Mesendoderm (in vitro differentiated cells): ENCODE measurements at places on chromosomes 16 and 17.
A peak's percentile ranks its signal among the peaks of the same experiment; 100 is the strongest.

DNA sequence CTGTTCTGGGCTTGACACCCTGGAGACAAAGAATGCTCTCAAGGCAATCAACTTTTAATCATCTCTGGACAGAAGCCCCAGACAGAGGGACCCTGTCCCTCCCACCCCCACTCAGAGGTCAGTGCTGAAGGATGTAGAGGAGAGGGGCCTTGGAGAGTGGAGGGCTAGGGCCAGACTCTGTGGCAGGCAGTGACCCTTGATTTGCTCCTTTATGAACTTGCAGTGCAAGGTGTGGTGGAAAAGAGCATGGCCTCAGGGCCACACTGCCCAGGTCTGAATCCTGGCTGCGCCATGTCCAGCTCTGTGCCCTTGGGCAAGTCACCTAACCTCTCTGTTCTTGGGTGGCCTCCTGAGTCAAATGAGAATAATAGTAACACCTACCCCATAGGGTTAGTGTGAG is 134.3 kb downstream of the TMEM132E start:
- no peak for DNase-seq
- no peak overlapping the region for H3K4me3 ChIP-seq
- no peaks in the 10 kb centered on the region for H3K27me3 ChIP-seq
- no peak overlapping the region for H3K27ac ChIP-seq
- H3K4me1 ChIP-seq, result no peaks in the 10 kb centered on the region

- no peaks in the 10 kb centered on the region for H3K27me3 ChIP-seq
- no peaks in the 10 kb centered on the region for H3K36me3 ChIP-seq
- H3K4me1 ChIP-seq, result no peaks in the 10 kb centered on the region
- H3K4me3 ChIP-seq, result no peak overlapping the region
Measured at GRCh38 chr17:33593991-33594390, 300.9 kb upstream of the ASIC2 start.

- H3K27me3 ChIP-seq, result no peaks in the 10 kb centered on the region
- no peak overlapping the region for H3K27ac ChIP-seq
- DNase-seq, result no peak
- H3K36me3 ChIP-seq, result no peaks in the 10 kb centered on the region
- no peaks in the 10 kb centered on the region for H3K4me1 ChIP-seq
- H3K4me3 ChIP-seq, result no peak overlapping the region
Measured at GRCh38 chr17:6986676-6987075, 9.2 kb upstream of the ALOX12 start.

DNA sequence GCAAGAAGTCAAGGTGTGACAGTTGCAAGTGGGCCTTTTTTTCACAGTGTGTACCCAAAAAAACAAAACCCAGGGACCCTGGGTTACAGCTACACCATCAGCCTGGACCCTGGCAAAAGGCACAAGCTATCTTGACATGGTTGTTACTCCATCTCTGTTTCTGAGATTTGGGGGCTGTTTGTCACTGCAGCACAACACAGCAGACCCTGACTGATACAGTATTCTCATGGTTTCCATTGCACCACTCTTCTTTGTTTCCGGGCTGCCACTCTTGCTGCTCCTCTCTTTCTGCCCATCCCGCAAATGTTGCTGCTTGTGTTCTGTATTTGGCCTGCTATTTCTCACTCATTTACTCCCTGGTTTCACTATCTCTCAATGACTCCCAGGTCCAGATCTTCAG is 55.2 kb downstream of the C16orf78 start:
- DNase-seq, result no peak
- H3K27me3 ChIP-seq, result no peaks in the 10 kb centered on the region
- no peak overlapping the region for H3K27ac ChIP-seq
- H3K4me1 ChIP-seq, result no peaks in the 10 kb centered on the region
- H3K36me3 ChIP-seq, result no peaks in the 10 kb centered on the region

- H3K36me3 ChIP-seq, result no peaks in the 10 kb centered on the region
- H3K27ac ChIP-seq, result no peak overlapping the region
- no peak overlapping the region for H3K4me3 ChIP-seq
- no peak for DNase-seq
- no peaks in the 10 kb centered on the region for H3K27me3 ChIP-seq
Measured at GRCh38 chr17:58170622-58171021, 3.8 kb downstream of the OR4D2 start.

DNA sequence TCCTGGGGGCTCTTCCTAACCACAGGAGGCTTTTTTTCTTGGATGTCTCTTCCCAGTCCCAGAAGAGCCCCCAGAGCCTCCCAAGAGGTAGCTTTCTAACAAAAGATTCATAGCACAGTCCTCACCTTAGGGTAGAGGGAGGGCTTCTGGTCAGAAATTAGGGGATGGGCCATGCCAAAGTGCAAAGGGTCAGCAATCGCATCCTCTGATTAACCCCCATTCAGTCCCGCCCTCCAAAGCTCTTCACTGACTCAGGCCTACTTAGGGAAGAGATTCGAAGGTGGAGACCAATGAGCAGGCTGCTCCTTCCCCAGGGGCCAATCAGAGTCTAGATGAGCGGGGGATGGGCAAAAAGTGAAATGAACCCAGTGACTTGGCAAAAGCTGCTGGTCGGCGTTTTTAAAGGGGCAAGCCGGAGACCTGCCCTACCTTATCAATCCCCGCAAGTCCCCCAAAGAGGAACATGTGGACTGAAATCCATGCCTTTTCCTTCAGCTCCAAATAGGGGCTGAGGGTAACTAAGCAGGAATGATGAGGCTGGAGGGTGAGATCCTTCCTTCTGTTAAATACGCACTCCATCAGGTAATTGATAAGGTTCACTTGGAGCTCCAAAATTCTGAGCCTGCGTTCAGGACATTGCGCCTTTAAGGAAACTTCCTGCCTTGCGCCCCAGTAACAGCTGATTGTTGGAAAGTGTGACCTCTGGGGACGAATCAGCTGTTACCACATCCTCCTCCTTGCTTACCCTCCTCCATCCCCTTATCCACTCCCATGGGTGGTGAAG is 6.9 kb upstream of the TLCD2 start:
- H3K27me3 ChIP-seq, result no peaks in the 10 kb centered on the region
- peak overlapping the region; percentile 99 for H3K27ac ChIP-seq
- H3K4me3 ChIP-seq, result peak overlapping the region; percentile 67
- DNase-seq, result peak; percentile 100

- no peak overlapping the region for H3K4me3 ChIP-seq
- no peak overlapping the region for H3K27ac ChIP-seq
- no peaks in the 10 kb centered on the region for H3K4me1 ChIP-seq
- H3K36me3 ChIP-seq, result no peaks in the 10 kb centered on the region
- H3K27me3 ChIP-seq, result peaks cover 8% of the 10 kb centered on the region
- DNase-seq, result no peak
Measured at GRCh38 chr16:56197192-56197992, 6.1 kb downstream of the GNAO1 start.

GRCh38 chr17:32931686-32932085 is 3.7 kb downstream of the TMEM98 start:
- no peak overlapping the region for H3K4me3 ChIP-seq
- H3K4me1 ChIP-seq, result peaks cover 9% of the 10 kb centered on the region
- no peak overlapping the region for H3K27ac ChIP-seq
- peaks cover 6% of the 10 kb centered on the region for H3K36me3 ChIP-seq
- no peaks in the 10 kb centered on the region for H3K27me3 ChIP-seq

GRCh38 chr16:21302898-21303528 is 24.9 kb upstream of the CRYM start:
- peaks cover 3% of the 10 kb centered on the region for H3K4me1 ChIP-seq
- H3K36me3 ChIP-seq, result no peaks in the 10 kb centered on the region
- H3K27ac ChIP-seq, result no peak overlapping the region
- peak; percentile 11 for DNase-seq

GRCh38 chr16:2827374-2827791 is 2.7 kb upstream of the ZG16B start:
- no peak overlapping the region for H3K4me3 ChIP-seq
- H3K36me3 ChIP-seq, result no peaks in the 10 kb centered on the region

DNA sequence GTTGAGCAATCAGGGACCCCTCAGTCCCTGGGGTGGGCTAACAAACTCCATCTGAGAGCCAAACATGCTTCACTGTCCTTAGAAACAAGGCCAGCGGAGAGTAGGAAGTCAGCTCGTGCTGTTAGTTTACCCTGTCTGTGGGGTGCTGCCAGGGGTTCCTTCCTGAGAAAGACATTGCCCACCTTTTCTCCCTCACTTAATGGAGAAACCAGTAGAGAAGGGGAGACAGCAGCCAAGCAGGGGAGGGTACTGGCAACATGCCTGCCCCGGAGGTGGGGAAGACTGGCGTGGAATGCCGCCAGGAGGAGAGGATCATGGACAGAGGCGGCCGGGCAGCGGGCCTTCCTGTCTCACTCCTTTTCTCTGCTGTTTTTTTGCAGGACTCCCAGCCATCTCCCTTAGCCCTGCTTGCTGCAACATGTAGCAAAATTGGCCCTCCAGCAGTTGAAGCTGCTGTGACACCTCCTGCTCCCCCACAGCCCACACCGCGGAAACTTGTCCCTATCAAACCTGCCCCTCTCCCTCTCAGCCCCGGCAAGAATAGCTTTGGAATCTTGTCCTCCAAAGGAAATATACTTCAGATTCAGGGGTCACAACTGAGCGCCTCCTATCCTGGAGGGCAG is 19.9 kb downstream of the SP2 start:
- no peak overlapping the region for H3K4me3 ChIP-seq
- no peaks in the 10 kb centered on the region for H3K36me3 ChIP-seq
- no peak overlapping the region for H3K27ac ChIP-seq

GRCh38 chr16:30585400-30586191 is at the start of gene ZNF785:
Gene ZNF785 (minus strand): TSS chr16:30585697. CDS start chr16:30585611, 86 bp downstream.
- H3K4me3 ChIP-seq, result peak within 1 kb of the TSS; percentile 89
- H3K27ac ChIP-seq, result peak within 1 kb of the TSS; percentile 91
- no peaks in the 10 kb centered on the region for H3K4me1 ChIP-seq
- H3K36me3 ChIP-seq, result peaks cover 2% of the 10 kb centered on the region

- no peaks in the 10 kb centered on the region for H3K27me3 ChIP-seq
- no peak overlapping the region for H3K27ac ChIP-seq
- DNase-seq, result no peak
- H3K36me3 ChIP-seq, result peaks cover 5% of the 10 kb centered on the region
- H3K4me3 ChIP-seq, result no peak overlapping the region
Measured at GRCh38 chr17:42475121-42475520, 16.4 kb downstream of the ATP6V0A1 start.

GRCh38 chr17:81116704-81117103 is 48.6 kb upstream of the PVALEF start:
- H3K27me3 ChIP-seq, result no peaks in the 10 kb centered on the region
- DNase-seq, result no peak
- H3K4me3 ChIP-seq, result no peak overlapping the region
- H3K4me1 ChIP-seq, result no peaks in the 10 kb centered on the region
- no peaks in the 10 kb centered on the region for H3K36me3 ChIP-seq
- H3K27ac ChIP-seq, result no peak overlapping the region

- H3K27ac ChIP-seq, result no peak overlapping the region
- H3K27me3 ChIP-seq, result peaks cover 29% of the 10 kb centered on the region
- H3K4me3 ChIP-seq, result no peak overlapping the region
- H3K4me1 ChIP-seq, result peaks cover 7% of the 10 kb centered on the region
Measured at GRCh38 chr17:72116661-72117521, 3.9 kb upstream of the SOX9 start.

DNA sequence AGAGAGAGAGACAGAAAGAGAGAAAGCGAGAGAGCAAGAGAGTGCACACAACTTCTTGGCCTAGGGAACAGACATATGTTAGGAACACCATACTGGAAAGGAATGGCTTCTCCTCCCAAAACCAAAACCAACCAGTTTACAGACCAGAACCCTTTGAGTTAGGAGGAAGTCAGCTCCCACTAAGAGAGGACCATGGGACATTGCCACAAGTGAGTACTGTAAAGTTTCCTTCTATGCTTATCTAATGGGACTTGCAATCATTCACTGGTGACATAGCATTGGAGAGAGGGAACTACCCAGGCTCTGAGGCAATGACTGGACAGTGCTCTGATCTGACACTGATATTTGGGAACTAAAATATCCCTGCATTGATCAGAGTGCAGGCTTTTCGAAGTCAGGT is 32.4 kb downstream of the TBC1D3B start:
- H3K27me3 ChIP-seq, result no peaks in the 10 kb centered on the region
- H3K4me1 ChIP-seq, result no peaks in the 10 kb centered on the region
- no peak for DNase-seq
- no peak overlapping the region for H3K4me3 ChIP-seq
- H3K27ac ChIP-seq, result no peak overlapping the region

DNA sequence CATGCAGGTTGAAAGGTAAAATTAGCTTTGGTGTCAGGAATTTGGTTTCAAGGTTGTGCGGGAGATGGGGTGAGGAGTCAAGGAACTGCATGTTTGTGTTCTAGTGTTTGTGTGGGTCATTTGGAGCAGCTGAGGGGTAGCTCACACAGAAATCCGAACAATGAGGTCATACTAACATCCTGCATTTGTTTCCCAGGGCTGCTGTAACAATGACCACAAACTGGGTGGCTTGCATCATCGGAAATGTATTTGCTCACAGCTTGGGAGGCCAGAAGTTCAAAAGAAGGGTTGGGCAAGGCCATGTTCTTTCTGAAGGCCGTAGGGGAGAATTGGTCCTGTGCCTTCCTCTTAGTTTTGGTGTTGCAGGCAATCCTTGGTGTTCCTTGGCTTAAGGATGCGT is 287.4 kb downstream of the HAPSTR1 start:
- DNase-seq, result peak; percentile 69
- H3K27me3 ChIP-seq, result no peaks in the 10 kb centered on the region
- no peak overlapping the region for H3K27ac ChIP-seq
- peaks cover under 1% of the 10 kb centered on the region for H3K4me1 ChIP-seq

DNA sequence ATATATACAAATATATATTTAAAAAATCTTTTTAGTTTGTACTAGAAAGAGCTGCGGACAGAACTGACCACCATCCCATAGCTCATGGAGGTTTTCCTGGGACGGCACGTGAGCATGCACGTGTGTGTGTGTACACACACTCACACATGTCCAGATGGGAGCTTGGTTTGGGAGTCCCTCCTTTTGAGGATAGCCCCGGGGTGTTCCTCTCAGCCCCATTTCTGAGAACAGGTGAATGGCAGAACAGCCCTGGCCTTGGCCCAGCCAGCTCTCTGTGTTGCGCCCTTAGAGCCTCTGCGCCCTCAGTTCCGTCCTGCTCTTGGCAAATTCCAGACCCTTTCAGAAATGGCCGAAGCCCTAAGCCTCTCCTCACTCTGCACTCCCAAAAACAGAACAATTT is 70.1 kb downstream of the AMFR start:
- no peak for DNase-seq
- no peak overlapping the region for H3K4me3 ChIP-seq
- H3K4me1 ChIP-seq, result peaks cover 6% of the 10 kb centered on the region
- H3K27ac ChIP-seq, result no peak overlapping the region
